Gastrocnemius medialis (tissue), 4 donors: ENCODE measurements at places on chromosomes 2 and 18.

DNA sequence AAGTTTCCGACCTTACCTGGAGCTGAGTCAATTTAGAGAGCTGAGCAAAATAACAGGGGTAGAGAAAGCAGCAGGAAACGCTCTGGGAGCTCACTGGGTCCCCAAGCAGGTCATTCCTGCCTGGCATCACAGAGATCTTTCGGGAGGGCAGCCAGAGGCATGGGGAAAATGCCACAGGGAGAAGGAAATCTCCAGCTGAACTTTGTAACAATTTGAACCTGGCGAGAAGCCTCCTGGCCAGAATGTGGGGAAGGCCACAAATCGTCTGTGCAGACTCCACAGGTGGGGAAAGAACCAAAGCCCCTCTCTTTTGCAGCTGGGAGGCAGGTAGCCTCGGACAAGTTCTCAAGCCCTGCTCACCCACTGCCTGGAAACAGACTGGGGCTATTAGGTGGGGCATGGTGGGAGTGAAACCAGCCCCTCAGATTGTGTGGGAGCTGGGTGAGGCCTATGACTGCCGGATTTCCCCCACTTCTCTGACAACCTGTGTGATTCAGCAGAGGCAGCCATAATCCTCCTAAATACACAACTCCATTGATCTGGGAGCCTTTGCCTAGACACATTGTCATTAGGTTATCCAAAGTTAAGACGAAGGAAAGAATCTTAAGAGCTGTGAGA lies 53.9 kb downstream of the INO80D start:
- no peak for DNase-seq

DNA sequence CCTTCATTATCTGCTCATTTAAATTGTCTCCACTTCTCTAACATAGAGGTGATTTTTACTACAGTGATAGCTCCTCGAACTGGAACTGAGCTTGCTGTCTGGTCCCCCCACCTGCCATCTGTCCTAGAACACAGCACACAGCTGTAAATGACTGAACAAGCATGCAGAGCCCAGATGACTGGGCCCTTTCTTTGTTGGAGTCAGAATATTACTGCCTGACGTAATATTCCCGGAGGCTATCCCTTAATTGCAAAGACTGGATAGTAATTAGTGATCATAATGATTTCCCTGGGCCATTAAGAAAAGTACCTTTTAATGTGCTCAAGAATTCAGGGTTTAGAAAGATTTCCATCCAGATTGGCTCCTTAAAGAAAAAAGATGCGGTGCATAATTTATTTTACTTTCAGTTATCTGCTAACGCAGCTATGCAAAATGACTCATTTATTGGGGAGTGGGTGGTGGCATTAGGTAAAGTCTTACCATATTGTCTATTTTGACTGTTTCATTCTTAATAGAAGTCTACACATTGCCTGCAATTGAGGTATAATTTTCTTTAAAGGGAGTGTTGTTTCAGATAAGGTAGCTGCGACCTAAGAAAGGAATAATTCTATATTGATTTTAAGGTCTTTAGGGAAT lies 84.4 kb downstream of the MAP4K4 start:
- no peak for DNase-seq

DNA sequence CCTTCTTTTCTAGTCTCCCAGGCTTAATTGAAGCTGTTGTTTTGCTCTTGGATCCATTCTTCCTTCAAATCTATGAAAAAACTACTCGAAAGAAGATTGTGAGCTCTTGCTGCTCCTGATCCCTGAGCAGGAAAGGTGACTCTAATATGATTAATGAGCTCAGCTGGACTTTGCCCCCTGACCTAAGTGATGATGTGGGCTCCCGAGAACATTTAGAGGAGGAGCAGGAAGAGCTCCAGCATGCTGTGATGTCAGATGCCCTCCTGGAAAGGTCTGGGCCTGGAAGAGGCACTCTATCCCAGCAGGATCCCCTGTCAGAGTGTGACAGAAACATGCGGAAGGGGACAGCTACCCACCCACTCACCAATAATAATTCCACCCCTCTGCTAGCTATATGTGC lies 117.9 kb upstream of the PELI1 start:
- DNase-seq = no peak

- DNase-seq = no peak
These were observed 866 bp downstream of the CWC22 start for GRCh38 chr2:180006231-180006630.

DNA sequence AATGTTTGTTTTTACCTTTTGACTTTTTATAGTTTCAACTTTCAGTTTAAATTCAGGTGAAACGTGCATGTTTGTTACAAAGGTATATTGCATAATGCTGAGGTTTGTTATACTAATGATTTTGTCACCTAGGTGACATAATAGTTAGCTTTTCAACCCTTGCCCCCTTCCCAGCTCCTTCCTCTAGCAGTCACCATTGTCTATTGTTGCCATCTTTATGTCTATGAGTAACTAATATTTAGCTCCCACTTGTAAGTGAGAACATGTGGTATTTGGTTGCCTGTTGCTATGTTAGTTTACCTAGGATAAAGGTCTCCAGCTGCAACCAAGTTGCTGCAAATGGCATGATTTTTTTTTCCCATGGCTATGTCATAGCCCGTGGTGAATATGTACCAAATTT lies 322.3 kb upstream of the SETBP1 start:
- no peak for DNase-seq

GRCh38 chr18:79926306-79926705 lies 25.1 kb downstream of the SLC66A2 start:
- DNase-seq = no peak
